ENCODE measurements at places on chromosomes 2 and 18.

- no peak for DNase-seq
Measured at GRCh38 chr2:133434959-133435668, 133.1 kb downstream of the NCKAP5 start.

GRCh38 chr18:2168022-2168421, 403.3 kb downstream of the METTL4 start:
- DNase-seq: no peak

DNA sequence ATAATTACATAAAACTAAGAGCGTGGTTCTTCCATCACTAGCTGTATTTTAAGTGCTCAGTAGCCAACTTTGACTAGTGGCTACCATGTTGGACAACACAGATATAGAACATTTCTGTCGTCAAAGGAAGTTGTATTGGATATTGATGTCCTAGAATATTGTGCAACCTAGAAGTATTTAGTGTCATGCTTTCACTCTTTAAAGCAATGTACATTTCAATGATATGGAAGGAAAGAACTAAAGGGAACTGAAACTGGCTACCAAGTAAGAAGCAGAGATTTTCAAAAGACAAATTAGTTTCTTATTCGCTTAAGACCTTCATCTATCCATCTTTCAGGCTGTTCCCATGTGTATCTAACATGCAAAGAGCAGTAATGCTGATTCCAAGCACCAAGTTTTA, 85.4 kb upstream of the EML6 start:
- no peak for DNase-seq

DNA sequence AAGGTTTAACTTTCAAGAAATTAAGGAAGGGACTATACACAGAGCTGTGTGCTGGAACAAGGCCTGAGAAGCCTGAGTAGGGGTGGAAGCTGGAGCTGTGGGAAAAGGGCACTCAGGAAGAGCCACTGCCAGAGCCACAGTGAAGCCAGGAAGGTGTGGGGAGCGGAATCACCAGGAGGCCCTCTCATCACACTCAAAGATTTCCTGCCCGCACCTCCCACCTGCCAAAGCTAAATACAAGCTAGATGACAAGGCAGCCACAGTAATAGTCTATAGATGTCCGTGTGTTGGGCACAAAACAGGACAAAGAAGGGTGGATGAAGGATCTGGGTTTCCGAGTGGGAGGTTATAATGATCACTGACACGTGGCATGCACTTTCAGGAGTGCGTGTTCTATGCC, 126.0 kb downstream of the ZNF532 start:
- DNase-seq: no peak

DNA sequence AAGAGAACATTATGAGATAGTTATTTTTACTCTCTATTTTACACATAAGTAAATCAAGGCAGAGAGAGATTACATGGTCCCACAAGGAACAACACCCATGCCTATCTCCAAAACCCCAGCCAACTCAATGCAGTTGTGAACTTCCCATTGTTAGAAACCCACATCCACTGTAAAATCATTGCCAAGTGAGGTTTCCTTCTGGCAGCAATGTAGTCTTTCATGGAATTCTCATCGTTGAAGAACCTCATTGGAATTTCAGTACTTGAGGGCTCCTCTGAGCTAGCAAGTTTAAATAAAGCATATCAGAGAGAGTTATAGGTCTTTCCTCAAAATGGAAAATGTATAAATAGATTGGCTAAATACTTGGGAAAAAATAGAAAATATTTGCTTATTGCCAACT, 105.2 kb downstream of the RAD51AP2 start:
- DNase-seq: no peak

- no peak for DNase-seq
Measured at GRCh38 chr18:13448335-13448795, 229.8 kb downstream of the LDLRAD4 start.

All from Kasumi-1 (cell line).